ENCODE measurements at places on chromosomes 4 and X. TPM values are rescaled to one million over a fixed set of nuclear protein-coding genes. Genes with fewer than 3 reads are reported as not detected.
A peak's percentile ranks its signal among the peaks of the same experiment; 100 is the strongest.

- DNase-seq = no peak
Observed at GRCh38 chrX:46693149-46693548, 65.8 kb downstream of the SLC9A7 start.

The NRK gene
- 0.99 TPM for polyA plus RNA-seq

GRCh38 chr4:8552581-8553205, 27.5 kb upstream of the GPR78 start:
- DNase-seq = no peak

- no peak for DNase-seq
Observed at GRCh38 chr4:176198316-176198903, 3.0 kb upstream of the SPATA4 start.

The TBX22 gene
- 0.68 TPM for polyA plus RNA-seq

The MAGEA11 gene
- not detected for polyA plus RNA-seq

GRCh38 chrX:45502396-45502795, 301.7 kb upstream of the DIPK2B start:
- no peak for DNase-seq

DNA sequence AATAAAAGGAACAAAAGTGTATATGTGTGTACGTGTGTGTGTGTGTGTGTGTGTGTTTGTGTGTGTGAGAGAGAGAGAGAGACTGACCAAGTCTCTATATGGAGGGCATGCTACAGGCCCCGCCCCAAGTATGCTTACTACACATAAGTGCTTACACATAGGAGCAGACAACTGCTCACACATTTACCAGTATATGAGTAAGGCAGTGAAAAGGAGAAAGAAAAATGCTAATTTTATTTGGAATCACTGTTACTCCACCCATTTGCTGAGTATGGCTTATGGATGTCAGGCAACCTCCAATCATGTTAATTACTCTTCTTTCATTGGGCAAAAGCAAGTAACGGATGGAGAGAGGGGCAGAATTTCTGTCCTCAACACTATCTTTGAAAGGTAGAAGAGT, 107.6 kb upstream of the STK26 start:
- DNase-seq = no peak

DNA sequence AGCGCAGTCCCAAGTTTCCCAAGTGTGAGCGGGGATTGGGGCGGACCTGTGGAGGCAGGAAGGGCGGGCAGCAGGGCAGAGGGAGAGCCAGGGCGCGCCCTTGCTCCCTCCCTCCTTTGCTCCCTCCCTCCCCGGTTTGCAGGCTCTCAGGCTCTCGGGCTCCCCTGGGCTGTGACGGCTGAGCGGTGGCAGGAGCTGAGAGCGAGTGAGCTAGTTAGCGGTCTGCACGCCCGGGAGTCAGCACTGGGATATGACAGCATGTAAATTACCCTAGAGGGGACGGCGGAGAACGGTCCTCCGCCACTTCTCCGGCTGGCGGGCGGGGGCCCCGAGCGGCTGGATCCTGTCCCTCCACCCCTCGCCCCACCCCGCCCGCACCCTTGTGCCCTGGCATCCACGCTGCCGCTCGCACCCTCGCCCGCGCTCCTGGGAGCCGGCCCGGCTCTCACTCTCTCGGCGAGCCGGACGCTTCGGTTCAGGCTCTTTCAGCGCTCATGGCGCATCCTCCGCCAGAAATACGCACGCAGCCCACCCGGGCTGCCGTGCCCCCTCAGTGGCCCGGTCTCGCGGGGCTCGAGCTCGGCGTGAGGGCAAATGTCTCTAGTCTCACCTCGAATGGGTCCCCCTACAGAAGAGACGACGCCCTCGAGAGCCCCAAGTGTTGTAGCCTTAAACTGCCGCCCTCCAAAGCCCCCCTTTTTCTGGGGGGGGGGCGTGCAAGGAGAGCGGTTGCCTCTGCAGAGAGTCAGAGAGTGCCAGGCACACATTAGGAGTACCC, at the start of gene TSC22D3:
TSS of gene TSC22D3 (minus strand) at position 54 of the 778 bp plus-strand sequence. CDS start 368 bp downstream, outside the sequence.
- DNase-seq = no peak

The WAS gene
- polyA plus RNA-seq = 0.65 TPM

GRCh38 chr4:1012034-1012739, 761 bp downstream of the FGFRL1 start:
- no peak for DNase-seq

The FGF5 gene
- not detected for polyA plus RNA-seq

- peak; percentile 2 for DNase-seq
Observed at GRCh38 chrX:79270401-79270800, 96.7 kb downstream of the ITM2A start.

DNA sequence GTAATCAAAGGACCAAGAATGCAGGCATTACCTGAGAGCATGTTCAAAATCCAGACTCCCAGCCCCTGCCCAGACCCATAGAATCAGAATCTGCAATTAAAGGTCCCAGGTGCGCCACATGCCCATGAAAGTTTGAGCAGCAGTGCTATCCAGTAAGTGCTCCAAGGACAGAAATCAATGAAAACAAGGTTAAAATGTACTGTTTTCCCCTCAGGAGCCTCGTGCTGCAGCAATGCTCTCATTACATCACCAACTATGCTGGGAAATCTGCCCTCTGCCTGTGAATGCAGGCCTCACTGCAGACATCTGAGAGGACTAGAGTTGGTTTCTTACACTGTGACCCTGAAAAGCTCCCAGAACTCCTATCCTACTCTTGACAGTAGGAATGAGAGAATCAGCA, 21.1 kb downstream of the ANXA5 start:
- DNase-seq = no peak

GRCh38 chr4:76053730-76054129, 17.9 kb upstream of the CXCL11 start:
- DNase-seq = no peak

DNA sequence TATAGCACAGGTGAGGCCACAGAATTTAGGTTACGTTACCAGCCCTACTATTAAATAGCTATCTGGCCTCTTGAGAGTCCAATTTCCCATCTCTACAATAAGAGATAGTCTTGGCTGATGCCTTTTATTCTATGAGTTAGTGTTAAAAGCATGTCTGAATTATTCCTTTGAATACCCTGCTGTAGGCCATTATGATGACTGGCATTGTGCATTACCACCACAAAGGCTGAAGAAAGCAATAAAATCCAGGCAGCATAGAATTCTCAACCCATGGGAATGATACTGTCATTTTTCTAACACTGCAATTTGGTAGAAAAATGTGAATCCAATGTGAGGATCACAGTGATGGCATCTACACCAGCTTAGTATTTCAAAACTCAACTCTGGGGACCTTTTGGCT, 51.4 kb downstream of the OTC start:
- no peak for DNase-seq

The LUZP4 gene
- polyA plus RNA-seq = not detected

DNA sequence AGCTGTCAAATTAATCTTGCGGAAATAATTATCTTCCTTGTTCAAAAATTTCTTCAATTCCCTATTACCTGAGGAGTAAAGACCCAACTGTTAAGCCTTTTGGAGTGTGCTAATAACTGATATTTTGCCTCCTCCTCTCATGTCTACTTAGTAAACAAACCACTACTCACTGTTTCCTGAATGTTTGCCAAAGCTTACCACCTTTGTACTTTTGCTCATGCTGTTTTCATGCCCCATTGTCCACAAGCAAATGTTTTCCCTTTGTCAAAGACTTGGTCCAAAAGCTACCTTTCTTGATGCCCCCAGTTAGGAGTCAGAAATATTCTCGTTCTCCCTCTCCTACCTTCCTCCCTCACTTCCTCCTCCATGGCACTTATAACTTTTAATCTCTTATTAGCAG, 226.1 kb downstream of the ENOX2 start:
- no peak for DNase-seq

GRCh38 chrX:101136235-101136634, 38.2 kb downstream of the CENPI start:
- no peak for DNase-seq

GRCh38 chr4:80592950-80593349, 257.4 kb downstream of the CFAP299 start:
- DNase-seq = no peak

- DNase-seq = no peak
Observed at GRCh38 chr4:142085513-142086292, 449.3 kb downstream of the IL15 start.

- DNase-seq = no peak
Observed at GRCh38 chr4:93814722-93815121, 13.8 kb upstream of the ATOH1 start.

GRCh38 chr4:16914208-16914607, 15.8 kb upstream of the LDB2 start:
- no peak for DNase-seq

GRCh38 chrX:70174754-70175153, 2.5 kb upstream of the DGAT2L6 start:
- no peak for DNase-seq

- DNase-seq = no peak
Observed at GRCh38 chrX:133516686-133517085, 101.4 kb upstream of the GPC4 start.

The IBSP gene
- not detected for polyA plus RNA-seq

DNA sequence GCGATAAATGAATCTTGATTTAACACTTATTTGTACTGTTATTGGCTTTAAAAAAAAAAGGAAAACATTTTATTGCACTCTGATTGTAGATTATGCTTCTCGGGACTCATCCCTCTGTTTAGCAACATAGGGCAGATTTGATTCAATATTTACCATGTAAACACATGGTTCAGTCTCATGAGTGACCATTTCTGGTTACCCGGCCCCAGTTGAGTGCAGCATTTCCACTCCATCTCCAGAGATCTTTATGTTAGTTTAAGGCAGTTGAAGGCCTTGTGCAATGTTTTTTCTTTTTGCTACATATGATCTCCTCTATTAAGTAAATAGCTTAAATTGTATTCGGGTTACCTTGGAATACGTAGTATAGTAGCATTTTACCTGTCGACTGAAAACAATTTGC, 143.3 kb upstream of the RPS6KA3 start:
- DNase-seq = no peak

DNA sequence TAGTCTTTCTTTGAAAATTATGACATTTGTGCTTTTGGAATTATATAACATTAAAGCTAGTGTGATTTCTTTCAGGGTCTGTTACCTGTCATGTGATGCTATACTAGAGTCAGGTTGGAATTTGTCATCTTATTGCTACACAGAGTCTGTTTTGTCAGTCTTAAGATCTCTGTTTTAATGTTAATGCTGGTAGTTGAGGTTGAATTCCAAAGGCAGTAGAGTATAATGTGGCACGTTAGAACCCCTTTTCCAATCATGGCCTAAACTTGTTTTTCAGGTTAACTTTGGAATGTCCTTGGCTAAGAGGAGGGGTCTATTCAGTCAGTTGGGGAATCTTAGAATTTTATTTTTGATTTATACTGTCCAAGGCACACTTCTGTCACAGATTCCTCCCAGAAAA, 258.5 kb downstream of the PABPC4L start:
- no peak for DNase-seq

DNA sequence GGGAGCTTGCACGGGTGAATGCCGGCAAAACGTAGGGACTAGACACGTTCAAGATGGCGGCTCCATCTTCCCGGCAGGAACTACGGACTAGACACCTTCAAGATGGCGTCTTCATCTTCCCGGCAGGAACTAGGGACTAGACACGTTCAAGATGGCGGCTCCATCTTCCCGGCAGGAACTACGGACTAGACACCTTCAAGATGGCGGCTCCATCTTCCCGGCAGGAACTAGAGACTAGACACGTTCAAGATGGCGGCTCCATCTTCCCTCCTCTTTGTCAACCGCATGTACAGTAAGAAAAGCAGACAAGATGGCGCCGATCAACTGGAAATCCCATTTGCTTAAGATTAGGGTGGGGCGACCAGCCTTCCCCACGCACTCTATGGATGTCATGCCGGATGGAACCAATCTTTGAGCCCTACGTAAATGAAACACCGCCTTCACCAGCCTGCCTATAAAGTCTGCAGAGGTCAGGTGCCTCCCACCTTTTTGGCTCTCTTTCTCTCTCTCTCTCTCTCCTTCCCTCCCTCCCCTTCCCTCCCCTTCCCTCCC, 222.4 kb downstream of the CRLF2 start:
- no peak for DNase-seq

DNA sequence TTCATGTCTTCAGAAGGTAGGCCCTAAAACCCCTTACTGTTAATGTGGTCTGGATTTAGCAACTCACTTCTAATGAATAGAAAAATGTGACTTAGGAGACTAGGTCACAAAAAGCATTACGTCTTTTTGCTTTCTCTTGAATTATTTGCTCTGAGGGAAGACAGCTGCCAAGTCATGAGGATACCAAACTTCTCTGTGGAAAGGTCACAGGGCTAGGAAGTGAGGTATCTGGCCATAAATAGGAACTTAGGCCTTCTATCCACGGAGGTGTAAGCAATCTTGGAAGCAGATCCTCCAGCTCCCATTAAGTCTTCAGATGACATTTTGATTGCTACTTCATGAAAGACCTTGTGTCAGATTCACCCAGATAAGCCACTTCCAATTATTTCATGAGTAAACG, 120.6 kb downstream of the JADE1 start:
- DNase-seq = no peak

DNA sequence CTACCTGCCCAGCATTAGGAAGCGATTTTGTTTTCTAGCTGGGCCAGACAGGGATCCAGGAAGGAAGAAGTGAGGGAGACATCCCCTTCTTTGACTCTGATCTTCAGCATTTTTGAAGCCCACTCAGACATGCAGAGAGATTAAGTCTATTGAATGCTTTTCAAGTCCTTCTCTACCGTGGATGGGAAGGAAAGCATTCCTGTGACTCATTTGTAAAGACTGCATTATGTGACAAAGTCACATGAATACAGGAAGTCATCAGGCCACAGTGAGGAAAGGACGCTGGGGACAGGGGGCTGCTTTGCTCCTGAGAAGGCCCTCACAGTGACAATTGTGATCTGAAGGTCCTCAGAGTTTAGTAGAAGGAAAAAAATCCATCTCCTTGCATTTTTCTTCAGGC, 67.4 kb upstream of the GBA3 start:
- DNase-seq = no peak

The MBTPS2 gene
- 3.7 TPM for polyA plus RNA-seq

- DNase-seq = no peak
Observed at GRCh38 chr4:105843941-105844340, 51.3 kb upstream of the NPNT start.

GRCh38 chr4:47668810-47669408, 169.0 kb downstream of the CORIN start:
- DNase-seq = no peak

- DNase-seq = no peak
Observed at GRCh38 chr4:53928825-53929224, 135.6 kb downstream of the CHIC2 start.

GRCh38 chr4:154625971-154626370, 13.5 kb upstream of the FGG start:
- no peak for DNase-seq

The PLP2 gene
- polyA plus RNA-seq = 25.6 TPM

The NALF2 gene
- 7.3 TPM for polyA plus RNA-seq

DNA sequence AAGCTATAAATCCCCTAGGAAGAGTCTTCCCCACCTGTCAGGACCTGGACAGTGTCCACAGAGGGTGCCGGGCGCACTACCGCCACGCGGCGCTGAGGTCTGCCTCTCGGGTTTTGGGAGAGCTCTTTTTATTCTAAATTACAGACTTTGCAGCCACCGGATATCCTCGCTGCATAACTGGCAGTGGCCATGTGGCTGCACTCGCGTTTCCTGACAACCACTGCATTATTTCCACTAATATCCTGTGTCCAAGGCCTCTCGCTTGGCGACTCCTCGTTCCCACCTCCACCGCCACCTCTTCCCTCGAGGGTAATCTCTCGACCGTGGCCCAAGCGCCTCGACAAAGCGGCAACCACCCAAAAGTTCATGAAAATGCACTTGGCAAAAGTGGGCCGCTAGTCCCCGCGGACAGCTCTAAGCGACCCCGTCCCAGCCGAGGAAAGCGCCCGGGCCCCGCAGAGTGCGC, 512 bp upstream of the TMEM131L start:
- no peak for DNase-seq
